ENCODE measurements at places on chromosomes 16 and 17.

DNA sequence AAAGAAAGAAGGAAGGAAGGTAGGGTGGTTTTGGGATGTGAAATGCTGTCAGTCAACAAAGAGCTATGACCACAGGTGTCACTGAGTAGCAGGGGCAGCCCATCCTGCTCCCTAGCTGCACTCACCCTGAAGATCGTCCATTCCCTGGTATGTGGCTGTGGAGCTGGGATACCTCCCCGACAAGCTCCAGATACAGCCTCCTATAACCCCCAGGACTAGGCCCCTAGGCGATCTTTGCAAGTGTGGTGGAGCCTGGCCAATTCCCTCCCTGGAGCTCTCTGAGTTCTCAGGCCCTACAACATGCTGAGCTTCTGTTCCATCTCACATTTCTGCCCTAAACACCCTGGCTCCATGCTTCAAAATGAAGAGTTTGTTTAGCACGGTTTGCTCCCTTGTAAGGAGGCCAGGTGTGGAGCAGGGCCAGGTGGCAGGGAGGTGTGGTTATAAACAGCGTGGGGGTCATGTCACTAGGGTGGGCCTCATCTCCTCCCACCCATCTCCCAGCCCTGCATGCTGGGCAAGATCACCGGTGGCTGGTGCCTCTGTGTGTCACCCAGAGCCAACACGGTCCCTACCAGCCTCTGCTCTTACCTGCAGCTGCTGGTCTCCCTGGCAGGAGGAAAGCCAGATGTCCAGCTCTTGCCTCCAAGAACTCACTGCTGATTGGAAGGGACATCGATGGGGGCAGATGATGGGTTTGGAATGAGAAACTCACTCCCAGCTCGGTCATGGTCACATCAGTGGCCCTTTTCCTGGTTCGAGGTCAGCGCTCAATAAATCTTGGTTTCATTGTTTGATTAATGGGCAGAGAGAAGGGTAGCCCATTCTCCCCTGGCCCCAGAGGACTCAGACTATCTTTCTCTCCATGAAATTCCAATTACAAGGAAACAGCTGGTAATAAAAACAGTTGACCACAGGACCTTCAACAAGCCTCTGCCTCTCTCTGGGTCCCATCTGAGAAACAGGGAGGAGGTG, 511.0 kb upstream of the CDH5 start:
- DNase-seq: no peak

GRCh38 chr17:49915260-49915659, 53.7 kb upstream of the DLX4 start:
- no peak for DNase-seq

- DNase-seq: no peak
Observed at GRCh38 chr16:2820836-2821486, 3.9 kb downstream of the PRSS21 start.

- DNase-seq: no peak
Observed at GRCh38 chr17:50234581-50234980, 33.1 kb upstream of the COL1A1 start.

DNA sequence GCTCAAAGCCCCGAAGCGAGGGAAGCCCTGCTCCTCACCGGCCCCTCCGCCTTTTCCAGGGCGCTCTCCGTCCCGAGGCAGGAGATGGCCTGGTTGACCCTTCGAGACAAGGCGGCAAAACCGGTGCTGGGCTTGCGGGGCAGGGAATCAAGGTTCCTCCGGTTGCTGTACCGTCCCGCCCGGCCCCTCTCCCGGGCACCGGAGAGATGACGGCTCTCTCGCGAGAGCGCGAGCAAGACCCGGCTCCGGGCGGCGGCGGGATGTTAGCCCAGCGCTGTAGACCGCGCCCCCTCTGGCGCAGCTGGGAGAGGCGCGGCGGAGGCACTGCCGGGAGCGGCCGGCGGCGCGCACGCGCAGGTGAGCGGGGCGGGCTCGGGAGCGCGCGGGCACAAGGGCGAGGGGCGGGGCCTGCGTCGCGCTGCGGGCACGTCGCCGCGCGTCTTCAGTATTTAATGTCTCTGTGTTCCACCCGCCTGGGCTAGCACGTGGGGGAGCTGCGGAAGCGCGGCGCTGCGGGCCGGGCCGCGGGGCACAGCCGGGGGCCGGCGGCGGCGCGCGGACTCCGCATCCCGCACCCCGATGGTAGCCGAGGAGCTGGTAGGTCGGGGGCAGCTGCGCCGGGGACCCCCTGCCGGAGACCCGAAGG, at the start of gene AKAP1:
TSS of gene AKAP1 (plus strand) at position 445 of the 646 bp plus-strand sequence. CDS start 20,219 bp downstream, outside the sequence.
- peak; percentile 97 for DNase-seq

GRCh38 chr16:14307527-14308367, 236.6 kb downstream of the MRTFB start:
- DNase-seq: no peak

- DNase-seq: no peak
Observed at GRCh38 chr16:11666103-11667055, 1.9 kb upstream of the SNN start.

- DNase-seq: no peak
Observed at GRCh38 chr16:84254062-84254461, 14.2 kb upstream of the KCNG4 start.

- no peak for DNase-seq
Observed at GRCh38 chr17:60098578-60098977, 19.9 kb upstream of the HEATR6 start.

DNA sequence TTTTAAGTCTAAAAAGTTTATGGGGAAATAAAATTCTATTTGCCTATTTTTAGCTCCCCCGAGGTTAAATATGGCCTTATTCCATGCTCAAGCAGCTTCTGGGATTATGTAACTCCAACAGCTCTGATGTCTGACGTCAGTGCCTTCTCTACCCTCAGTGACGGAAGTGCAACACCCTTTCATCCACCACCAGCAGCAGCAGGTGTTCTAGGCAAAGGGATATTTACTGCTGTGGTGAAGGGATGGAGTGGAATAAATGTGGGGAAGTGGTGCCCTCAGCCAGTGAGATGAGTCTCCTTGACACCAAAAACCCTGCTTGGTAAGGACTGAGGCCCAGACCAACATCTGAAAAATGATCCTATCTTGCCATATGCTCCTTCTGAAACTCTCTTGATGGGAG, 247.4 kb downstream of the SHISA9 start:
- no peak for DNase-seq

DNA sequence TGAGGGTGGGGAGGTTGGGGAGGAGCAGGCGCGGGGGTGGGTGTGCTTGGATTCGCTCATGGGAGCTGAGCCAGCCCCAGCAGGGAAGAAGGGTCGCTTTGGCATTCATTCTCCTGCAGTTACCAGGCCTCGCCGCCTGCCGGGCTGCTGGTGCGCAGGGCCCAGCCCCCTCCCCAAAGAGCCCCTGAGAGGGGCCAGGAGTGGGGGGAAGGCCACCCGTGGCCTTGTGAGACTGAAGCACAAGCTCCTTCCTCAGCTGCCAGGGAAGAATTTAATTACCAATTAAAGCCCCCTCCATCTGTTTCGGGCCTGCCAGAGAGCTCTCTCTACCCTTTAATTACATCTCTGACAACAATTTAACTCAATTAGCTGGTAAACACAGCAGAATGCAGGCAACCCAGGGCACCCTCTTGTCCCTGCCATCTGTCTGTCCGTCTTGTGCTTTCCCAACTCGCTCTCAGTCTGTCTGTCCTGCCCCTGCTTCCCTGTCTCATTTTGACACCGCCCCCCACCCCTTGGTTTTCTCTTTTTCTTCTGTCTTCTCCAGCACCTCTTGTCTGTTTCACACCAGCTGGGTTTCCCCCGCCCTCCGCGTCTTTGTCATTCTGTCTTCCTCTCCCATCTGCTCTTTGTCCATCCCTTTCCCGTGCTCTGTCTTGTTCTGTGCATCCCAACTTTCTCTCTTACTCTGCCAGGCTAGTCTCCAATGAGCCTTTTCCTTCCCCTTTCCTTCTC, 32.7 kb downstream of the CDK5RAP3 start:
- no peak for DNase-seq

GRCh38 chr16:10921536-10922327, 20.5 kb downstream of the DEXI start:
- DNase-seq: no peak

DNA sequence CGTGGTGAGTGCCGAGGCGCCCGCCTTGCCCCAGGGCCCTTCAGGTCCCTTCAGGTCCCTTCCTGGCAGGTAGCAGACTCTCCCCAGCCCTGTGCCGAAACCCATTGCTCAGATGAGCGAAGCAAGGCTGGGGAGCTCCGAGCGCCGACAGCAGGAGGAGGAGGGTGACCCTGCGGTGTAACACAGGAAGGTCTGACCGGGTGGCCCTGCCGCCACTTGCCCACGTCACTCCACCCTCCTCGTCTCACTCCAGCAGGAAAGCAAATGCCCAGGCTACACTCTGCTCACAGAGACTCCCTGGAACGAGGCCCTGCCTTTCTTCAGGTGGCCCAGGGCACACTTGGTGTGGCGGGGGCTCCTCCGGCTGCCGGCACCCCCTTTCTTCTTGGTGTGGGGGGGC, 57.2 kb downstream of the ACTG1 start:
- no peak for DNase-seq

DNA sequence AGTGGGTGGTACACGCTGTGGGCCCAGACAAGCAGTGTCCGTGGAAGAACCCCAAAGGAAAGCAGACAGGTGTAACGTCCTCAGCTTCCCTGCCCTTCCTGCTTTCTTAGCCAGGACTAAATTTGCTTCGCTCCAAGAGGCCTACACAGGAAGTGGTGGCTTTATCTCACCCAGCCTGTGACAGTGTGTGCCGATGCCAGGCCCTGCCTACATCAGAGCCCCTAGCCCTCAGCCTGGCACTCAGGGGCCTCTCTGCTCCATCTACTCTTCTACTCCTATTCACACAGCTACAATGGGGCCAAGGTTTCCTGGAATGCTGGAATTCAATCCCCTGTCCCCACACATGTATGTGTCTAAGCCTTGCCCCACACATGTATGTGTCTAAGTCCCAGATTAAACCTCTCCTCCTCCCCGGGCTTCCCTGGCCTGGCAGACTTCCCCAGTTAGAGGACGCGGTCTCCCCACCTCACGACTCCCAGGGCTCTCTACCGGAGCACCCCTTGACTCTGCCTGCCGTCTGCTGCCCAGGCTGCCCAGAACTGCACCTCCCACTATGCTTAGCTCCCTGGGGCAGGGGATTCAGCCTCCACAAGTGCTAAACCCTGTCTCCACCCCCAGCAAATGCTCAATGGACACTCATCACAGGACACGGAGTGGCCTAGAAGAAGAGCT, 8.2 kb downstream of the PGAP3 start:
- DNase-seq: no peak

DNA sequence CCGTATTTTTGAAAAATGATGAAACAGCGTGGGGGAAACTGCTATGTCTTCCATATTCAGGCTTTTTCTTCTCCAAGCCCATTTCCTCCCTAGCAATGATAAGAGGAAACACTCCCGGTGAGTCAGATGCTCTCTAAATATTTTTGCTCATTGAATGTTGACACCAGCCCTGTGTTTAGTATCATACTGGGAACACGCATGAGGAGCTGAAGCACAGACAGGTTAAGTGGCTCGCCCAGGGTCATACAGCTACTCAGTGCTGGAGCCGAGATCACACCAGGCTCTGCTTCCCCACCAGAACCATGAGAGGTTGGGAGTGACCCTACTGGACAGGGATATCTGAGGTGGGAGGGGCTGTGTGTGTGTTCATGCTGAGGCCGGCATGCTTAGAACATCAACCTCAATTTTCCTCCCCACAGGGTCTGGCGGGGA, 37.8 kb upstream of the ADGRG1 start:
- DNase-seq: peak; percentile 12

- no peak for DNase-seq
Observed at GRCh38 chr17:9408381-9408780, 167.2 kb downstream of the STX8 start.

- DNase-seq: no peak
Observed at GRCh38 chr17:2688351-2689342, 22.9 kb downstream of the CLUH start.

GRCh38 chr16:72859581-72859980, 188.3 kb downstream of the ZFHX3 start:
- DNase-seq: no peak

- DNase-seq: no peak
Observed at GRCh38 chr17:28055546-28056275, 13.2 kb downstream of the NLK start.

DNA sequence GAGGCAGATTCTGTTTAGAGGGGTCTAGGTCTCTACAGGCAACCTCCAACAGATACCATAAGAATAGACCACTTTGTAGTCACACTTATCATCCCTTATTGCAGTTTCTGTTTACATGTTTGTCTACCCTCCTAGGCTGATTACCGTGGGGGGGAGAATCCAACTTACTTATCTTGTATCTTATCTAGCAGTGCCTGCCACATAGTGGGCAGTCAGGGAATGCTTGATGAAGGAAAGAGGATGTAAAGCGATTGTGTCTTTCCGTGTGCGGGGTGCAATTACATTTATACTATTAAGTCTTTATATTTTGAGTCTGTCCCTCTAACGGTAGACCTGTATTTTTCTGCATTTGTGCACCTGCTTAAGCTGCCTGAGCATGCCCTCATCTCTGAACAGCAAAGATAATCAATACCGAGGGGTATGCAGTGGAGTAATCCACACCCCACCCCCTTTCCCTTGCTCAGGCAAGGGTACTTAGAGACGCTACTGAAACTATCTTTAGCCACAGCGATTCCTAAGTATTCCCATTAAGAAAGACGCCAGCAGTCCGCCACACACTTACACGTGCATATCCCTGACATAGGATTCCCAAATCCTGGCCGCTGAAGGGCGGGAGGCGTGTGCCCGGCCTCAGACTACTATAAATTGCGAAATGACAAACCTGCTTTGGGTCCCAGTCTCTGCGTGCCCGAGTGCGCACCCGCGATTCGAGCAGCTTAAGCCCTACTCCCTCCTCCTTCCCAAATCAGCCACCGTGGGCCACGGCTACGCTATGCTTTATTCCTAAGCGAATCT, 635 bp upstream of the AATF start:
- DNase-seq: no peak

- no peak for DNase-seq
Observed at GRCh38 chr17:59666235-59666634, 41.0 kb downstream of the PTRH2 start.

GRCh38 chr17:64133546-64134215, 3.7 kb upstream of the ERN1 start:
- peak; percentile 76 for DNase-seq

DNA sequence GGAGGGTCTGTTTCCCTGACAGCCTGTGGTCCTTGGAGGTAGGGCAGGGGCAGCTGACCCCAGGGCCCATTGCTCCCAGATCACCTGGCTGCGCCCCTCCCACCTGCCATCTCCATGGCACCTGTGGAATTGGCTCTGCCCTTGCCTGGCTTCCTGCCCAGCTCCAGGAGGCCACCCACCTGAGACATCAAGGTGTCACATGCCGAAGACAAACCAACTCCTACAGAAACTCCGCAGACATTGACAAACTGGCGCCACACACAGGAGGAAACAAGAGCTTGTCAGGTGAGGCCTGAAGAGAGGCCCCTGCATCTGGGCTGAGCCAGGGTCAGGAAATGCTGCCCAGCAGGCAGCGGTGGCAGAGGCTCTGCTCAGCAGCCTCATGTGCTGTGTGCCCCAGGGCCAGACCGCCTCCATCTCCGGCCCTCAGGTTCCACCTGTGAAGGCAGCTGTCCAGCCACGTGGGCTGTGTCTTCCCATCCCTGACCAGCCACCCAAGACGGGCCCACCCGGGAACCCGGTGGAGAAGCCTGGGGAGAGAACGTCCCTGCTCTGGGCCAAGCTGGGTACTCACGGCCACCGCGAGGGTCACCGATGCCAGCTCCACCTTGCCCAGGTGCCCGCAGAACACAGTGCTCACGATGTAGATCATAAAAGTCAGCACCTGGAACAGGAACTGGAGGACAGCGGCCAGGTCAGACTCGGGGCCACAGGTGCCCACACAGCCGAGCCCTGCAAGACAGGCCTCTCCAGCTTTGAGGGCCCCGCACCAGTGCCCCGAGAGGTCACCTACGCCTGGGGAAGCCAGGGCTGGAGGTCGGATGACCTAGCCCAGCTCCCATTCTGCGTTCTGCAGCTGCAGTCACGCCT, 1.6 kb downstream of the SLC47A2 start:
- DNase-seq: no peak

Data from amniotic stem cell (primary cell).